ENCODE measurements at places on chromosomes 1 and 21.

GRCh38 chr1:180435566-180435965 is 66.8 kb downstream of the ACBD6 start:
- no peak for DNase-seq

GRCh38 chr1:173222149-173223030 is 15.3 kb upstream of the TNFSF4 start:
- DNase-seq: no peak

GRCh38 chr1:4090556-4090955 is 190.5 kb upstream of the C1orf174 start:
- no peak for DNase-seq

DNA sequence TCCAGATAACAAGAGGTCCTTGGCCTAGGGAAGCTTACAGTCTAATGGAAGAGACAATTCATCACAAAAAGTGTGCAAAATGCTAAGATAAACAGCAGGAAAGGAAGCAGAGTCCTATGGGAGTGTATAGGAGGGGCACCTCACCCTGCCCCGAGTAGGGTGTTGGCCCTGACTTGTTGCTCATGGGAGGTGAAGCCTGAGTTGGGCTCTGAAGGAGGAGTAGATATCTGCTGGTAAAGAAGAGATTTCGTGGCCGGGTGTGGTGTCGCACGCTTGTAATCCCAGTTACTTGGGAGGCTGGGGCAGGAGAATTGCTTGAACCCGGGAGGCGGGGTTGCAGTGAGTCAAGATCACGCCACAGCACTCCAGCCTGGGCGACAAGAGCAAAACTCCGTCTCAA is 18.6 kb upstream of the GPR37L1 start:
- no peak for DNase-seq

GRCh38 chr1:218439541-218440295 is 94.6 kb downstream of the TGFB2 start:
- DNase-seq: no peak

- no peak for DNase-seq
These were observed 25.2 kb upstream of the AGO1 start for GRCh38 chr1:35857830-35858229.

GRCh38 chr1:211643324-211644212 is 31.9 kb downstream of the NEK2 start:
- DNase-seq: no peak

GRCh38 chr1:41286992-41287391 is 44.9 kb upstream of the SCMH1 start:
- no peak for DNase-seq

- no peak for DNase-seq
These were observed 29.0 kb downstream of the PTPRC start for GRCh38 chr1:198667807-198668206.

DNA sequence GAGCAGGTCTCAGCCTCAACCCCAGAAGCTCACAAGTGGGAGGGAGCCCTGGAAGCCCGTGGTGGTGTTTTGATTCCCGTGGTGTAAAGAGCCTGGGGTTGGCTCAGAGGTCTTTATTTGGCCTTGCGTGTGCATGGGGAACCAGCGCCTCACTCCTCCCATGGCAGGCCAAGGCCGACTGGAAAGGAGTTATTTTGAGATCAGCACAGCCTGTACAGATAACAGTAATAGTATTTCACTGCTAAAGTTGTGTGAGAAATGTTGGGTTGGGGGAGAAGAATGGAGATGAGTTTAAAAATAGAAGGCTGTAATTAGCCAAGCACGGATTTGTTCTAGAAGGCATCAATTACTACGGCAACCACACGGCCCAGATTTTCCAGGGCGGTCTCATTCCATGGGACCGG is 186.5 kb downstream of the DYRK1A start:
- no peak for DNase-seq

DNA sequence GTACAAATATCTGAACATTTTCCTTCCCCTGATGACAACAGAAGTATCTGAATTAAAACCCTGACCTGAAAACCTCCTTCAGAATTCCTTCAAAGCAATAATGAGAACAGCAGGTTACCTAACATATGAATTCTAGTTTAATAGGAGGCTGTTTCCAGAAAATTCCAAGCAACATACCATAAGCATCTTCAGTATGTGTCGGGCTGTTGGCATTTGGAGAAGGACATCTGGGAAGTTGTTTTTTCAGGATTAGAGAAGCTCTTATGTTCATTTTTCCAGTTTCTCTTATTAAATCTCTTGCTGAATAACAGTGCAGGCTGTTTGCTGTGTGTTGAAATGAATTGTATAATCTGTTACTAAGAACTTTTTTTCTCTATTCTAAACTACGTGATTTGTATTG is 101.5 kb downstream of the PLA2G4A start:
- no peak for DNase-seq

Measured in cerebellar nuclear complex (tissue), 1 donor.